ENCODE measurements at places on chromosomes 12 and 14.

DNA sequence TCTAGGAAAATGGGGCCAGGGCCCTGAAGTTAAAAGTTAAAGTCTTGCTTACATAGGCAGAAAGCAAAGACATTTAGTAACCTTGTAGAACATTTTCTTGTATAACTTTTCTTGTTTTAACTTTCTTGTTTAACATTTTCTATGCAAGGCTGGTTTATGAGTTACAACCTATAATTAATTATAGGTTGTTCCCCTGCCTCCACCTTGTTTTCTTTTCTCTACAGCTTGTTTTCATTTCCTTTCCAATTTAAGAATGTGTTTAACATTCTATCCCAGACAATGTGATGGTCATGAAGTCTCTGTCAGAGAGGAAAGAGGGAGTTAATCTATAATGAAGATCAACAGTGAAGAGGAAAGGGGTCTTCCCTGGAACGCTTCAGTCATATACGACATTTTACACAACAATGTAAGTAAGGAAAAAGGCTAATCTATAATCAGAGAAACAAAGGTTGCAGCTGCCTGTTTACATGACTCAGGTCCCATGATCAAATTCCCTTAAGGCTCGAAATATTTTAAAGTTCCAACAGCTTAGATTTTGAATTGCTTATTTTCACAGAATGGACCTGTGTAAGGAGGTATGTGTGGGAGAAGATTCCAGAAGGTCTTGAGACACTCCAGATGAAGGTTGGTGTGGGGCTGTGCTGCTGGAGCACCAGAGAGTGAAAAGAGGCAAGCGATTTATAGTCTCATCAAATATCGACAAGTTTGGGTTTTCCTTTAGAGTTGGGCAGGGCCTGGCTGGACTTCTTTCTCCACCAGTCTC lies 34.2 kb upstream of the TCL1B start:
- no peak for DNase-seq

DNA sequence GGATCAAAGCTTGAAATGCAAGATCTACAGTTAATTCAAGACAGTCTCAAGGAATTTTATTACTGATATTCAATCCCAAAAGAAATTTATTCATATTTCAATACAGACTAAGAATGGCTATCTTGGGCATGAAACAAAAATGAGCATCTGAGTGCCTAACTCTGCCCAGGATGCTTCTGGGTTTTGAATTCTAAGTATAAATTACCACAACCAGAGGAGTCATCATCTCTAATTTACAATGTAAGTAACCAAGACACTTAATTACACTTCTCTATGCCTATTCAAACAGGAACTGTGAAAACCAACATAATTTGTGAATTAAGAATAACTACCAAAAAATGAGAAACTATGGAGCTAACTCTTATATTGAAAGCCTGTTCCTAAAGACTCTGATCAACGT lies 14.1 kb downstream of the OSBPL8 start:
- no peak for DNase-seq

DNA sequence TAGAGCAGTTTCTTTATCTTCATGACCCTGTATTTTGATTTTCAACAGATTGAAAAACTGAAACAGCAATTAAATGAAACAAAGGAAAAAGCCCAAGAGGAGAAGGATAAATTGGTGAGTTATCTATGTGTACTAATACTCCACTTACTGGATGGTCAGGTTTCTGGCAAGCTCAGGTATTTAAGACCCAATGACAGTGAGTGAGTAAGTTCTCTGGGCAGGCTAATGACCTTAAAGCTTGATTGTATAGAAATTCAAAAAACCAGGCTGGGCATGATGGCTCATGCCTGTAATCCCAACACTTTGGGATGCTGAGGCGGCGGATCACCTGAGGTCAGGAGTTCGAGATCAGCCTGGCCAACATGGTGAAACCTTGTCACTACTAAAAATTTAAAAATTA lies 10.0 kb downstream of the BBOF1 start:
- DNase-seq, result no peak

- DNase-seq, result no peak
Measured at GRCh38 chr12:106506691-106507090, 76.1 kb upstream of the RFX4 start.

DNA sequence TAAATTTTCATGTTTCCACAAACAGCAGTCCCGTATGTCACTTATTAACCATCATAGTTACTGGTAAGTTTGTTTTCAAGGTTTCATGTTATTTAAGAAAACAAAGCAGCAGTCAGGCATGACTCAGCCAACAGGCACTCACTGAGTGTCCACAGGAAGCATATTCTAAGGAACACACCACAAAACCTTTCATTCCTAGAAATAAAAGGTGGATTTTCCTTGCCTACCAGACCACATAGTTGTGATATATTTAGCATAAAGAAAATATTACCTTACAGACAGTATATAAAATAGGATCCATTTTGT lies 143.3 kb upstream of the AVPR1A start:
- no peak for DNase-seq

GRCh38 chr12:79935624-79936345 lies 888 bp upstream of the PPP1R12A start:
- DNase-seq, result no peak

DNA sequence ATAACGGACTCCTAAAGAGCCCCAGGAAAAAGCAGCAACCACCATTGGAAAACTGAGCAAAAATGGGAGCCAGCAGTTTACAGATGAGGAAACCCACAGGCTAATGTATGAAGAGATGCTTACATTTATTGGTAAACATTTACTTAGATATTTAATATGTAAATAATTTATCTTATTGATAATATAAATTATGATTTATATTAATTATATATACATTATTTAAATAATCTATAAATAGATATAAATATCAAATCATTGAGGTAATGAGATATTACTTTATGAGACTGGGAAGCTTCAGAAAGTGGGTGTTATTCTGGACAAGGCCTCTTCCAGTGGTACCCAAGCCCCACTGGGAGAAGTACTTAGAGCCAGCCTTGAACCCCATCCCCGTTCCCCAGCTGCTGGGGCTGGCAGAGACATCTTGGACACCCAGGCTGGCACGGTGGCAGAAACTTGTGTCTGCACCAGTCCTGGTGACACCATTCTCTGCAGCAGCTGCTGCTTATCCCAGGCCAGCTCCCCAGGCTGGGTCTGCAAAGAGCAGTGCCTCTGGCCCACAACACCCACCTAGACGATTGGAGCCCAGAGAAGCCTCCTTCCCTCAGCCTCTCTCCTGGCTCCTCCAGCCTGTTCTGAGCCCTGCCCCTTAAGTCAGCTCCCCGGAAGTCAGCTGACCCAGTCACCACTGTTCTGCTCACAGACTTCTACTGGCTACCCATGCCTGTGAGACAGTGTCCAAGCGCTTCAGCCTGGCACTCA lies 25.9 kb downstream of the ISCA2 start:
- no peak for DNase-seq

DNA sequence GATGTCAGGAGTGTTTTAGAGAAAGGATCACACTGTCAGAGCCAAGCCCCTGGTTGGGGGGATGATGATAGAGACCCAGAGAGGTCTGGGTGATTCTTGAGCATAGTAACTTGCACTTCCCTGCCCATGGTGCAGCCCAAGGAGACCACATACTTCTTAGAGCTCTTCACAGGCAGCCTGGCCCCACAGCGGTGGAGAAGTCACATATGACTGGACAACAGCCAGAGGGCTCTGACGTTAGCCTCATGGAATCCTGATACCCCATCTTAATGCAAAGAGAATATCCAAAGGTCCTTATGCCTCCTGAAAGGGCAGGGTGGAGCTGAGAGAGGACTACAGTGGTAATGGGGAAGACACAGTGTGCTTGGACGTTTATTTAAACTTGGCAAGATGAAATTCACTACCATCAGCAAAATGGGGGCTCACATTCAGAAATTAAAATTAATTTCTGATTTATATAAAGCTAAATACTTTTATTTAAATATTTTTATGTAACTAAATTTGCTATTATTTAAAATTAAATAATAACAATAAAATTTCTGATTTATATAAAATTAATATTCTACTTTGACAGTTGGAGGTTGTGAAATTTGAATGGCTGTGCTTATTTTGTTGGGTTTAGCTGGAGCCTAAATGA lies 131.3 kb downstream of the KTN1 start:
- no peak for DNase-seq

GRCh38 chr12:76199808-76200207 lies 115.3 kb upstream of the NAP1L1 start:
- DNase-seq, result no peak

DNA sequence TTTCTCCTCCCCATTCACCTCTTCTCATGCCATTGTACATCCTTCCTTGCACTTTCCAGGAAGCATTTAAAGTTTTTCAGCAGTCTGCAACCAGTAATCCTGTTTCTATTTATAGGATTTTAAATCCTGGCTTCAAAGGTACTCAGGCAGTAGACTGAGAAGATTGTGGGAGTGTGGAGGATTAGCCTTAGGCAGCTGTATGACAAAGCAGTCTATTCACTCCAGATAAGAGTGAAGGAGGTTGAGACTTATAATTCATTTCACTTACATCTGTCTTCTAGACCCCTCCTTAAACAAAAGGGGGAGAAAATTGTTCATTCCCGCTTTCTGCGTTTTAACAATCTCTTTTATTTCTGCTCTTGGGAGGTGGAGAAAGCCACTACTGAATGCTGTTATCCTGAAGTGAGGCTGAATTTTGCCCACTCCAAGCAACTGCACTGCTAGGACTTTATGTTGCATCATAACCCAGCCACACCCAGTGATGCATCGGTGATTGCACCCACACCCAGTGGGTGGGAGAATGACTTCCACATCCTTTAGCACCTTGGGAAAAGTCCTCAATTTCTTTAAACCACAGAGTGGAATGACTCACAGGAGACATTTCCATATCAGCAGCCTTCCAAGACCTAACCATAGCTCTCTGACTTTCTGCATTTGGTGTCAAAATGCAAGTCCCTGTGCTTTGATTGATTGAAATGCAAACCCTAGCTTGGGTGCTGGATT lies 382.5 kb upstream of the ATP2B1 start:
- no peak for DNase-seq

GRCh38 chr14:34098985-34099349 lies 148.1 kb upstream of the EGLN3 start:
- DNase-seq, result no peak

DNA sequence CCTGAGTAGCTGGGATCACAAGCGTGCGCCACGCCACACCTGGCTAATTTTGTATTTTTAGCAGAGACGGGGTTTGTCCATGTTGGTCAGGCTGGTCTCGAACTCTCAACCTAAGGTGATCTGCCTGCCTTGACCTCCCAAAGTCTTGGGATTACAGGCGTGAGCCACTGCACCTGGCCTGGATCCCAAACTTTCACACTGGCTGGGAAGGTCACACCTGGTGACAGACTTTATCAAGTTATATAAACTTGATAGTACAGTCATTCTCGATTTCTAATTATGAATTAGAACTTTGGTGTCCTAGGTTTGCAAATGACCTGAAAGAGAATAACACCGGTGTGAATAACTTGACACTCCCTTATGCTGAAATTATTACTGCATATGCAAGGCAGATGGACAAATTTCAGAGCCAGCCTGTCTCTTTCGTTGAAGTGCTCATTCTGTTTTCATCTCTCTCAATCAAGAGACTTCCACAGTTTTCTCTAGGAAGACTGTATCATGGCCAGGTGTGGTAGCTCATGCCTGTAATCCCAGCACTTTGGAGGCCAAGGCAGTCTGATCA lies 5.9 kb downstream of the PLBD1 start:
- DNase-seq, result no peak
